ENCODE measurements at places on chromosomes 2 and 18.

- no peak for DNase-seq
Measured at GRCh38 chr2:63866009-63866709, 24.5 kb downstream of the UGP2 start.

- DNase-seq: no peak
Measured at GRCh38 chr18:80175451-80176204, 66.6 kb downstream of the ADNP2 start.

- no peak for DNase-seq
Measured at GRCh38 chr2:105796791-105797190, 52.1 kb downstream of the NCK2 start.

DNA sequence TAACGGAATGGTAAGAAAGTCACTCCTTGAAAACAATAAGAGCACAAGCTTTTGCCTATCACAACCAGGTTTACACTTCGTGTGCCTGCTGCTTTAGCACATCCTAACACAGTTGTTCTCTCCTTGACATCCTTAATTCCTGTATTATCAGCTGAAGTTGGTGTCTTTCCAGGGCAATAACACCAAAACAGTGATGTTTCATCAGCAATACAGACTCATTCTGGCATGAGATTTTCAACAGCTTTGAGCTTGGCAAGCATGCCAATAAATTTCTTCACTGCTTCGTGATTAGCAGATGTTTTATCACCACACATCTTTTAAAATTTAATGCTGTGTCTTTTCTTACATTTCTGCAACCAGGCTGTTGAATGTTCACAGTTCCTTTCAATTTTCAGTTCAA, 148.4 kb downstream of the EIPR1 start:
- DNase-seq: no peak

- DNase-seq: no peak
Measured at GRCh38 chr2:168790226-168790902, 12.1 kb upstream of the NOSTRIN start.

DNA sequence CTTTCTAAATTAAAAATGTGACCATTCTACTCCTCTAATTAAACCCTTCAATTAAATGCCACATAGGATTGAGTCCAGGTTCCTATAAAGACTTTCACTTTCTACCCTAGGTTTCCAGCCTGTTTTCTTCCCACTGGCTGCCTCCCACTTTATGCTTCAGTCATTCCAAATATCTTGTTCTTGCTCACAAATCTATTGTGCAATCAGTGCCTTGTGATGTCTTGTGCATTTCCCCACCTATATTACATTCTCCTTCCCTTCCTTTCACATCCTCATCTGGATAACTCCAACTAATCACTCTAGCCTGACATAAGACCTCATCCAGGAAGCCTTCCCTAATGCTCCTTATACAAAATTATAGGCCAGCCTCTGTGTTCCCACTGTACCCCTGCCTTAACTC, 281.7 kb upstream of the LRATD1 start:
- no peak for DNase-seq

- DNase-seq: no peak
Measured at GRCh38 chr2:205103699-205104098, 558.4 kb downstream of the PARD3B start.

- DNase-seq: no peak
Measured at GRCh38 chr2:69604026-69604678, 39.4 kb downstream of the AAK1 start.

- no peak for DNase-seq
Measured at GRCh38 chr2:1636791-1637415, 107.4 kb downstream of the PXDN start.
